Right ventricle myocardium superior (tissue), 1 donor: ENCODE measurements at places on chromosomes 12 and 14.

GRCh38 chr14:104227806-104228205, 89.4 kb downstream of the KIF26A start:
- no peak for DNase-seq

DNA sequence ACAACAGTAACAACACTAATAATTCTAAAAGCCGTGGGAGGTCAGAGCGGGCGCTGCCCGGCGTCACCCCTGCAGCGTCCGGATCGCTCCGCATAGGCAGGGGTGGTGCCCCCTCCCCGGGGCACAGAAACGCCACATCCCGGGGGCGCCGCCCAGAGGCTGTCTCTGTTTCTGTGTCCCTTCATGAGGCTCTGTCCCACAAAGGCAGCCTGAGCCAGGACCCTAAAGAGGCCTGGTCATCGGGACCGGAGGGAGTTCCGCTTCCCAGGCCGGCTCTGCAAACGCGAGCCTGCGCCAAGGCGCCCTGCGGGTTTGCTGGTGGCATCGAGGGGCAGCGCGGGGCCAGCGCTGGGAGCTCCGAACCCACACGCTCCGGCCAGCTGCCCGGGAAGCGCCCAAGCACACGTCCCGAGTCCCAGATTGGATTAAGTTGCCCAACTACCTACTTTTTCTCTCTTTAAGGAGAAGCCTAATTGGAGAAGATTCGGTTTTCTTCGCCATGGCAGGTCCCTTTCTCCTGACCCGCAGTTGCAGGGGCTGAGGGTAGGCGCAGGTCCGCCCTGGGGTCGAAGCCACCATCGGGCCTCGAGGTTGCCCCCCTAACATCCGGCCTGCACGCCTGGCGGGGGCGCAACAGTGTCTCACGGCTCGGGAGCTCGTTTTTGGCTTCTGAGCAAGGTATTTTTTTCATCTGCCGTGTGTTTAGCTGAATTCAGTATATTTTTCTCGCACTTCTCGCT, 421.7 kb downstream of the VRK1 start:
- peak; percentile 40 for DNase-seq

DNA sequence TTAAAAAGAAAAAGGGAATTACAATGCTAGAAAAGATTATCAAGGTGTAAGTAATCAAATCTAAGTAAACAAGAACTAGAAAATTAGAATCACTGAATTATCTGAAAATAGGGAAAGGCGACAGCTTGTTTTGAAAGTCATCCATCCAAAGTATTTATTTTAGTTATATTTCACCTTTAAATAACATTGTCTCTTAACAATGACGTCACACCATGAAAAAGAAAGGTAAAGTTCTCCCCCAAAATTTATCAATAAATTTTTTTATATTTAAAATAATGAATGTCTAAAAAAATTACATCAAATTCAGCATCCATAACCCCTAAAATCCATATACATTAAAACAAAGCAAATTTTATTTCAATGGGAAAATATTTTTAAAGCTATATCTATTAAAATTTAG, 223.2 kb downstream of the RERGL start:
- DNase-seq, result no peak

GRCh38 chr14:105993814-105994213, 467.4 kb downstream of the TMEM121 start:
- DNase-seq, result no peak

DNA sequence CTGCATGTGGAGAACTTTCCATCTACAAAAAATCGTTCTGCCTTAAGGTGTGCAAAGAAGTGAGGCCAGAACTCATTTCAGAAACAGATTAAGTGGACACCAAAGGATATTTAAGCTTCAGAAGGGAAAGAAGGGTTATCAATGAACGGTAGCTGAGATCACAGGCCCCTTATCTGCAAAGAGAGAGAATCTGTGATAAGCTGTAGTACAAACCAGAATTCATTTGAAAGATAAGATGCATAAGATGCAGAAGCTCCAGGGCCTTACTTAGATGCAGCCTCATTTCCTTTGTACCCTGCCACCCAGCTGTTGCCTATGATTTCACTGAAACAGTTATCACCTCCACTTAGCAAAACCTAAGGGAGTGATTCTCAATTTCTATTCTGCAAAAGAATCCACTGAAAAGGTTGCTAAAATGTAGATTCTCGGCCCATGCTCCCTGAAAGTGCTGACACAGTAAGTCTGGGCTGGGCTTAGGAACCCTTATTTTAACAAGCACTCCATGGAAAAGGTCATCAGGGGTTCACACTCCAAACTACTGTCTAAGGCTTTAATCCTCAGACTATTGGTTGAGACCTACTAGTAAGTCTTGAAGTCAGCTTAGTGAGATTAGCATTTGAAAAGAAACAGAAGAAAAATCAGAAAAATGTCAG, 64.8 kb downstream of the HELB start:
- DNase-seq, result no peak

DNA sequence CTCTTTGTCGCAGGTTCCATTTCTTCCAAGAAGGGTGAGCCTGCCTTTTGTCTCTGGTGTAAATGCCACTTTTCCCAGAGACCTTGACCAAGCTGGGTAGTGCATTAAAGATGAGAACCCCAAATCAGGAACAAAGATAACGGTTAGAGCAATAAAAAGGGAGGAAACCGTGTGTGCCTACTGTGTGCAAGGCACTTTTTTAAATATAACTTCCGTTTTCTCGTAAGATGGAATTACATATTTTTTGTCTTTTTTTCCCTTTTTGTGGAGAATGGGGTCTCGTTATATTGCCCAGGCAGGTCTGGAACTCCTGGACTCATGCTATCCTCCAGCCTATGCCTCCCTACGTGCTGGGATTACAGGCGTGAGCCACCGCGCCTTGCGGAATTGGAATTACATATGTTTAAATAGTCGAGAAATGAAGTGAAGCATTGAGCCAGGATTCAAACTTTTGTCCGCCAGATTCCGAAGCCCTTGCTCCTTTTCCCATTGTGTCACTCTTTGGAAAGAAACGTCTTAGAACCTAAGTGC, 506 bp upstream of the NABP2 start:
- DNase-seq, result no peak

DNA sequence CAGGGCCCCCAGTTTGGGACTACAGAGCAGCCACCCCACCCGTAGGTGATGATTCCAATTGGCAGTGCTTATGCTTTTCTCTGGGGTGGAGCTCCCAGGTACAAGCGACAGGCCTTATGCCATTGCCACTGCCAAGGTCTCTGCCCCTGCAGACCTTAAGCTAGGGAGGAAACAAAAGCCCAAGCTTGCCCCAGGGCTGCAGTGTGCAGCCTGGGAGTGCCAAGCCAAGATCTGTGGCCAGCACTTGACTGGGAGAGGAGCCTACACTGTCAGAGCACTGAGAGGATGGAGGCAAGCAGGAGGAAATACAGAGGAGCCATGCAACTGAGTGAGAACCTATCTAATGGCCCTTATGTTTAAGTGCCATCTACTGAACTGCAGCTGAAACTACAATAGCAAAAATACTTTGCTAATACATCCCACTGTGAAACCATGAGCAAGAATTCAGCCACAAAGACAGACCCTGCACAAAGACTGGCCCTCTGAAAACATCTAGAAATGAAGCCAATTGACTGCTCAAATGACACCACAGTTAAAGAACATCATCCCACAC, 17.7 kb upstream of the ASCL1 start:
- no peak for DNase-seq

- DNase-seq, result no peak
These were observed 172.2 kb upstream of the PRICKLE1 start for GRCh38 chr12:42761601-42762350.

GRCh38 chr12:8018666-8019581, 13.6 kb upstream of the FOXJ2 start:
- no peak for DNase-seq

DNA sequence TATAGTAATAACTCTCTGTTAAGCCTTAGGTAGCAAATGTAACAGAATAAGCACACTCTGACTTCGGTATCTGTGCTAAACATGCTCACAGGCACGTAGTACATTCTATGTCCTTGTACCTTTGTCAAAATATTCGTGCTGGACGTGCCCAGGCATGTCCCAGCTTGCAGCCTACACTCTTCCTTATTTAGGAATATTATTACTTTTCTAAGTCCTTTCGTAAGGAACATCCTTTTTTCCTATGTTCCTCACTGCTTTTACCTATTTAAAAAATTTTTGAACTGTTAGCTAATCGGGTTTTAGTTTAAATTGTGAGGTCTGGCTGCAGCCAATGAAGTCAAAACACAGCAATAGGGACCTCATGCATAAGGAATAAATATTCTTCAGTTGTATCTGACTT, 24.1 kb upstream of the UBC start:
- no peak for DNase-seq

- DNase-seq, result no peak
These were observed 75.2 kb upstream of the PLEKHG3 start for GRCh38 chr14:64628940-64629408.

- DNase-seq, result no peak
These were observed 69.8 kb downstream of the HMGA2 start for GRCh38 chr12:65894088-65894487.

GRCh38 chr12:120209851-120210250, 8.9 kb upstream of the RPLP0 start:
- DNase-seq, result no peak

DNA sequence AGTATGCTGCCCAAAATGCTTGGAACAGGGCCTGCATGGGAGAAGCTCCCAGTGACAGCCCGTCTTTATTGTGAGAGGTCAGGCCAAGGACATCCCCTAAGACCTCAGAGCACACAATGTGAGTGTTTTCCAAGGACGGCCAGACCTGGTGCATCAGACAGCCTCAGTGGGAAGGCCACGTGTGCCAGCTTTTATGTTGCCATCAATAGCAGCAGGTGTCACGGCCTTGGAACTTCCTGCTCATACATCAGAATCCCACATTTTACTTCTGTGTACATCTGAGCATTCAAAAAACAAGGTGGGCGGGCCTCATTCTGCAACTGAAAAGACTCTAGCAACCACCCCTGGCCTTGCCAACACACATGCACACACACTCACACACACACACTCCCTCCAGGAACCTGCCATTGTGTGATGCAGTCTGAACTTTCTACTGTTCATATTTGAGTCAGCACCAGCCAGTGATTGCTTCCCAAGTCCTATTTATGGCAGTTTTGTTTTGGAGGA, 753.1 kb upstream of the TBX3 start:
- DNase-seq, result peak; percentile 38

- DNase-seq, result no peak
These were observed 35.6 kb downstream of the SYNE3 start for GRCh38 chr14:95480887-95481226.

DNA sequence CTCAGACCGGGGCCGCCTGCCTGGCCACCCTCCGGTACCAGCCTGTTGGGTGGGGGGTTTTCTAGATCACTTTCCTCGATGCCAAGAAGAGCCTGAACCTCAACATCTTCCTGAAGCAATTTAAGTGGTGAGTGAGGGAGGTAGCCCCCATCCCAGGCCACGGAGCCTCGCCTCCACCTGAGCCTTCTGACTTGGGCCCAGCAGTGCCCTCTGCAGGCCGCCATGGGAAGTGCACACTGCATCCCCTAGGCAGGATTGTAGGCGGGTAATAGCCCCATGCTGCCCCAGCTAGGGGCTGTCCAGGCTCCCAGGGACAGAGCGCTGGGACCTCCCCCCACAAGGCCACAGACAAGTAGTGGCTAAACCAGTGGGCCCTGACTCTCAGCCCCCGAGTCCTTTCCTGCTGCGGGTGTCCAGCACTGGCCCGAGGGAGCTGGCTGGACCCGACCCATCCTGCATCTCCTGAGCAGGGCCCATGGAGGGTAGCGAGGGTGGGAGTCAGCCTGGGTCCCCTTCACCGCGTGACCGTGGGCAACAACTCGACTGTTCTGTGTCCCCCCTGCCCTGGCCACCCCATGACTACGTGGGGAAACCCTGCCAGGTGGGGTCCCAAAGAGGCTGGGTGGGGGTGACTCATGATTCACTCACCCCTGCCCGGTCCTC, 15.3 kb upstream of the ADSS1 start:
- peak; percentile 86 for DNase-seq

- no peak for DNase-seq
These were observed 66.8 kb upstream of the GPR68 start for GRCh38 chr14:91311284-91311662.

GRCh38 chr12:130436741-130437501, 99.2 kb downstream of the PIWIL1 start:
- DNase-seq, result no peak

GRCh38 chr12:94730847-94731246, 80.5 kb upstream of the TMCC3 start:
- DNase-seq, result no peak

GRCh38 chr12:67671419-67671818, 22.9 kb downstream of the DYRK2 start:
- DNase-seq, result no peak
